ENCODE measurements at places on chromosomes 3 and 15.

GRCh38 chr15:69557020-69557706 is 104.5 kb downstream of the RPLP1 start:
- peak; percentile 91 for DNase-seq

DNA sequence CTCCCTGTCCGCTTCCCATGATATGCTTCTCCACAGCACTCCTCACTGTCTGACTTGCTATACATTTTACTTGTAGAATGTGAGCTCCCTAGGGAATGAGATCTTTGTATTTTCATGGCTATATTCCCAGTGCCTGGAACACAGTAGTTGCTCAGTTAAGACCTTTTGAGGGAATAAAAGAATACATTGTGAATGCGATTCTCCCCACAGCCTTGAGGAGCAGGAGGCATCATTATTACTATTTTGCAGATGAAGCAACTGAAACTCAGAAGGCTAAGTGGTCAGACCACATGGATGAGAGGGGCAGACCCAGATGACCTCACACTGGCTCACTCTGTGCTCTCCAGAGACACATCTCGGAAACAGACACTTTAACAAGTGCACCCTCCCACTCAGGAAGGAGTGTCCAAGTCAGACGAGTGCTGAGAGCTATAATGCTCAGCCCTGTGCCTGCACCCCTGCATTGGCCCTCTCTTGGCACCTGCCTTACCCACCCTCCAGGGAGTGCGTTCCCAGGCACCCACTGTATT is 46.8 kb downstream of the SST start:
- no peak for DNase-seq

- no peak for DNase-seq
Measured at GRCh38 chr3:113743006-113743630, 2.9 kb downstream of the NAA50 start.

- DNase-seq = no peak
Measured at GRCh38 chr3:36461597-36461996, 81.3 kb downstream of the STAC start.

DNA sequence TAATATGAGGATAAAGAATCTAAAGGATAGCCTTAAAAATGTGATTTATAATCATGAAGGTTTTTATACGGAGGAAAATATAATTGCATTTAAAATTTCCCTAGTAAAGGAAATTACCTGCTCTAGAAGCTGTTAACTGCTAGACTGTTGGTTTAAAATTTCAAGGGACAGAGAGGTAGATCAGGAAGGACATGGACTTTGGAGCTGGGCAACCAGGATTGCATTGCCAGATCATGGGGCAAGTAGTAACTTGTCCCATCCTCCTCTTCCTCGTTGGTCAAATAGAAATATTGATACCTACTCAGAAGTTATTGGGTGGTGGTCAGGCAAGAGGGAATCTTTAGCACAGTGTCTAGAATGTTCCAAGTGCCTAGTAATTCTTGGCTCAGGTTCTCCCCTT is 525.1 kb downstream of the MFSD1 start:
- no peak for DNase-seq

DNA sequence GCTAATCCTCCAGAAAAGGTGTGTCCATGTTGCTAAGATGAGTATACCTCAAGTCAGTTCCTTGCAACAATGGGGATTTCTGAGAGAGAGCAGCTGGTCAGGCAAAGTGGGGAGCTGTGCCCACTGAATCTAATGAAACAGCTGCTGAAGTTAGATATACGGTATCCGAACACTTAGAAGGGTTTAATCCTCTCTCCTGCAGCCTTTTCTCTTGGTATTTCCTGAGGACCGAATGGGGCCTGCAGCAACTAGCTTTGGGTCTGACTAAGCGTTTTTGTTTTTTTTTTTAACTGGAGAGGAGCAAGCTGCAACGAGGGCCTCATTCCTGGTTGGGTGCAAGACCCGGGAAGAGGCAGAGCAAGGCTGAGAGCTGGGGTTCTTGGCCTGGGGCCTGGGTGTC is 37.6 kb upstream of the BNC1 start:
- no peak for DNase-seq

DNA sequence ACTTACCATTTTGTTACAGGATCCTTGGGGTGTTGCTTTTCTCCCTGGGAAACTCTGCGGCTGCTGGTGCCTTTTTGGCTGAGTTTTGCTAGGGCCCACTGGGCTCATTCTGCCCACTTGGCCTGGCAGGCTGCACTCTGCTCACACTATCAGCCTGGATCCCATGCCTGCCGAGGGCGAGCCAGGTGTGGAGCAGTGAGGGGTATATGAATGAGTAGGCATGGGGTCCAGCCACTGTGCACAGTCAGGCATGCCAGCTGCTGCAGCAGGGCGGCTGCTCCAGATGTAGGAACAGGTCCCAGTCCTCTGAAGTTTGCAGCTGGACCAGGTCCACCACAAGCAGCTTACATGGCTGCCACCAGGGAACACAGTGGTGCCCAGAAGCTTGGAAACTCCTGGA is 136.4 kb upstream of the CNTN3 start:
- DNase-seq = no peak

DNA sequence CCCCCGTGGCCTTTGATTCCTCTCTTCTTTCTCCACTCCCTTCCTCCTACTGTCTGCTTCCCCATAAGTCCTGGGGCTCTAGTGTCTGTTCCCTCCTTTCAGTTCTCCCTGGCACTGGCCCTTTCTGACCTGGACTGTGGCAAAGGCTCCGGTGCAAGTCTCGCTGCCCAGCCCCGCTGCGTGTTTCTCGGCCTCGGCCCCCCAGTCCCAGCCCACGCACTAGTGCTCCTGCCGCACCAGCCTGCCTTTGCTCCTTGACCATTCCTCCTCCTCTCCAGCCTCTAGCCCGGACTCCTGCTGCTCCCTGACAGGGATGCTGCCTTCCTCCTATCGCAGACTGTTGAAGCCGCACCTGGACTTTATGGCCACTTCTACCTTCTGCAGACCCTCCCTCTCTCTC is 2.1 kb downstream of the TM6SF1 start:
- no peak for DNase-seq

DNA sequence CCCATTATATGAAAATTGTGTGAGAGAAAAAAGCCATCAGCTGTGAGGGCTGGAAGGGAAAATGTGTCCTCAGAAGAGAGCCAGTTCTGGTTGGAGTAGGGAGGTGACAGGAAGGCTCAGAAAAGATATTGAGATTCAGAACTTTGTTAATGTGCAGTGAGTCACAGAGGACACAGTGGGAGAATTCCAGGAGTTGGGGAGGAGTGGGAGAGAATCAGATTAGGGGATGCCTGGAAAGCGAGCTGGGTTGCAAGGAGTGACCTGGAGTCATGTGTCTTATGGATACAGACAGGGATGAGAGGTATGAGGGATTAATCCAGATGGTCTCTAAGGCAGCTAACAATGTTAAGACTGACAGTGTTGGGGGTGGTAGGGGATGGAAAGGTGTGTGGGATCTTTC is 67.5 kb downstream of the CHST2 start:
- DNase-seq = no peak

DNA sequence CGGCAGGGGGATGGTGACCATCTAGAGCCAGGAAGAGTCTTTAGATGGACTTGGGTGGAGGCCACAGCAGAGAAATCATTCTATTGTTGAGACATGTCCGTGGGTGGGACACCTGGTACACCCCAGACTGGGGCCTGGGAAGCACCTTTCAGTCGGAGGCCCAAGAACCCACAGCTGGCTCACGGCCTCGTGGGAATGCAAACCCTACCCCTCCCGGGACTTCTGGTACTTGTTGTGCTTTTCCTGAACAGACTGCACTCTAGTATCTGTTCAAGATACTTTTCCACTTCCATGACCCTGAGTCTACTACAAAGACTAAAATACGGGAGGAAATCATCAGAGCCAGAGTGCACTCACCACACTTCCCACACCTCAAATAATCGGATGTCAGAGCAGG is 60.7 kb downstream of the BDH1 start:
- DNase-seq = no peak

DNA sequence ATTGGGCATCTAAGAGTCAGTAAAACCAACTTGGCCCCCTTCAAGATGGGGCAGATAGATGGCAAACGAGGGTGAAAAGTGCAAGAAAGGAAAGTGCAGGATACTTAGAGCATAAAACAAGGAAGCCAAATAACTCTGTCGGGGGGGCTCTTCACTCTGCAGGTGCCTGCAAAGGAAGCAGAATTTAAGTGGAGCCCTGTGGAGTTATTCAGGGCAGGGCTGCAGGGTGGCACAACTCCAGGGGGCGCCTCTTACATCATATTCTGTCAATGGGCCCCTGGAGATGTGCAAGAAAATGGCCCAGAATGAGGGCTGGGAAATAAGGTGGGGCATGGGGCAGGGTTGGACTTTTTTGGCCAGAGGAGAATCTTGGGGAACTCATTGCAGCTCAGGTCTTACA is 69.7 kb downstream of the CD47 start:
- DNase-seq = no peak

DNA sequence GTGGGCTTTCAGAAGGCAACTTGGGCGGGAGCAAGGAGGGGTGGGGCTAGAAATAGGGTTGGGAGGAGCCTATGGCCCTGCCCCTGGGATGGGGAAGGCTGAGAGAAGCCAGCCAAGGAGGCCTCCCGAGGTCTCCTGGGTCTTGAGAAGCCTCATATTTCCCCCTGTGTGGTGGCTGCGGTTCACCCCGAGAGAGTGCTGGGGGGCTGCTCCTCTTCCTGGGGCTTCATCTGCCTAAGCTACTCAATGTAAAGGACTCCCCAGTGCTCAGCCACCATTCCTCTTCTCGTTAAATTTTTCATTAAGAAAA is 174.3 kb downstream of the SMAD6 start:
- DNase-seq = no peak

GRCh38 chr3:150169330-150169940 is 198.7 kb upstream of the PFN2 start:
- DNase-seq = no peak

- no peak for DNase-seq
Measured at GRCh38 chr3:142285083-142285517, 59.7 kb upstream of the GK5 start.

DNA sequence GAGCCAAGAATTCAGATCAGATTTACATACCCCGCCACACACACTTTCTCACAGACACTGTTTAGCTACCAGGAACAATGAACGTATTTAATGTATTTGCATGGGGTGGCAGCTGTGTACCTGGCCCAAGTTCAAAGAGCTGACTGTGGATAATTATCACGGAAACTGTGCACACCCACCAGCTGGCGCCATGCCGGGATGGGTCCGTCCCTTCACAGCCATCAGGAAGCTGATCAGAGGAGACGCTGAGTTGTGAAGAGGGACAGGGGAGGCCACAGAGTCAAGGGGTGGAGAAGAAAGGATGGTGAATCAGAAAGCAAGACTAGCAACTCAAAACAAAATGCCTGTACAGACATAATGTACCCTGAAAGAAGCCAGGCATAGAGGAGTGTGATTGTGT is 13.1 kb upstream of the PLA2G4D start:
- no peak for DNase-seq

DNA sequence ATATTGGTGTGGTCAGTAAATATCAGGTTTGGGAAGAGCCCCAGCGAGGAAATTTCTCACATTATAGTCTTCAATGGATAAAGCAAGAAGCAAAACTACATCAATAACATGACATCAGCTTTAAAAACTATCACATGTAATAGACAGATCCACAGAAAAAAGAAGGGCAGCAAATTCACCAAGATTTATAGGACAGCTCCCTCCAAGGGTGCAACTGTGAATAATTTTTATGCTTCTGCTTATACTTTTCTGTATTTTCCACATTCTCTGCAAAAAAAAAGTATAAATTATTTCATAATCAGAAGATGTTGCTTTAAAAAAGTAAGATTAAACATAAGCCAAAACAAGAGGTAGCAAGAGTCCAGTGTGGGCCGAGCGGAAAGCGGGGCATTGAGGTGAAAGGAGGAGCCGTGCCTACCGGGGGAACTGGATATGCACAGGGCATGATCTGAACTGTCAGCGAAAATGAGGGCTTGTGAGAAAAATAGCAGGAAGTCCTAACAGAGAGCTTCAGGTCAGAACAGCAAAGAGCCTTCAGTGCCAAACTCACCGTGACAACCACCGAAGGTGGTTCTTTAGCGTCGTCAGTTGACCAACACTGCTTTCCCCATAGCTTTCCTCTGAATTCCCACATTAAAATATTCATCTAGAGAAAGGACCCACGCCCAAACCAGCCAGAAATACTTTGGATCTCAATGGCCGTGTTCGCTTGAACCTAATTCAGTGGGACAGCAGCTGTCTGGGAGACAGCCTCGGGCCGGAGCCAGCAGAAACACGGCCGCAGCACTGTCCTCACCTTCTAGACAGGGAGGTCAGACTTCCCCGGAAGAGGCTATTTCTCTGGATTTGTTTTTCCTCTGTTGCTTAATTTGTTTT is 59.8 kb downstream of the FAM174B start:
- no peak for DNase-seq

GRCh38 chr15:100696452-100696851 is 94.1 kb downstream of the ASB7 start:
- no peak for DNase-seq

GRCh38 chr3:96961576-96961975 is 147.2 kb downstream of the EPHA6 start:
- DNase-seq = no peak

GRCh38 chr15:24067733-24068501 is 380.8 kb upstream of the NDN start:
- DNase-seq = no peak

GRCh38 chr3:46186471-46187340 is 21.4 kb downstream of the CCR1 start:
- DNase-seq = peak; percentile 49

DNA sequence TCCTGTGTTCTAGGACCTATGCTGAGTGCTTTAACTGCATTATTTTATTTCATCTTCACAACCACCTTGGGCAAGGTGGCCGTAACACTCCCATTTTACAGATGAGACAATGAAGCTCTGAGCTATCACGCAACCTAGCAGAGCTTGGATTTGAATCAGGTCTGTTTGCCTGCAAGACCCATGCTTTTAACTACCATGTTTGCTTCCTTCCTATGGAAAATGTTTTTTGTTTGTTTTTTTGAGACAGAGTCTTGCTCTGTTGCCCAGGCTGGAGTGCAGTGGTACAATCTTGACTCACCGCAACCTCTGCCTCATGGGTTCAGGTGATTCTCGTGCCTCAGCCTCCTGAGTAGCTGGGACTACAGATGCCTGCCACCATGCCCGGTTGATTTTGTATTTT is 24.7 kb upstream of the HERC1 start:
- no peak for DNase-seq

DNA sequence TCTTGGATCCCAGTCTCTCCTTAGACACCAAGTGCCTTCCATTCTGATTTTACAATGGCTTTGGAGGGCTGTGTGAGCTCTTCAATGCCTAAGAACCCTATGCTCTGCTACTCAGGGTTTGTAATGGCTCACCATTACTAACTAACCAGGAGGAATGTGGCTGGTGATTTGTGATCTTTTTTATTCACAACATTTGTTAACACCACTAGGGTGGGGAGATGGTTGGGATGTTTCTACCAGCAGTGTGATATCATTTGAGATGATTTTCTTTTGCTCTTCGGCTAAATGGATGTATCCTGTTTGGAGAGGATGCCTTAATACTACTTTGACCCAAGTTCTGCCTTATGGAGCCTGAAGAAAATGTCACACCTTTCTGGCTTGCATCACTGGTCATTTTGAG is 226.9 kb downstream of the MFSD1 start:
- DNase-seq = no peak

- no peak for DNase-seq
Measured at GRCh38 chr3:107978131-107979055, 112.4 kb downstream of the CD47 start.

Data from kidney epithelial cell (primary cell).